ENCODE measurements at places on chromosomes 6 and 20.

DNA sequence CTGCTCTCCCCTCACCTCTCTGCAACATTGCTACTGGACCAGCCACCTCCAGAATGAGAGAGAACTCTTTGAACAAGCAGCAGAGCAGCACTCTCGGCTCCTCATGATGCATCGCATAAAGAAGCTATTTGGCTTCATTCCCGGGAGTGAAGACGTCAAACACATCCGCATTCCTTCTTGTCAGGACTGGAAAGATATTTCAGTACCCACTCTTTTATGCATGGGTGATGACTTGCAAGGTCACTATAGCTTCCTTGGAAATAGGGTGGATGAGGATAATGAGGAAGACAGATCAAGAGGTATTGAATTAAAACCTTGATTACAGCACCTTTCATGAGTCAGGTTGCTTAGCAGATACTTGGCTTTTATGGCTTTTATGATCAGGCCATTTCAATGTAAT is 4.3 kb downstream of the CALHM4 start:
- no peak for DNase-seq

GRCh38 chr6:78500299-78501089 is 366.9 kb upstream of the IRAK1BP1 start:
- no peak for DNase-seq

- DNase-seq, result no peak
Measured at GRCh38 chr20:710780-711450, 35.3 kb upstream of the SCRT2 start.

DNA sequence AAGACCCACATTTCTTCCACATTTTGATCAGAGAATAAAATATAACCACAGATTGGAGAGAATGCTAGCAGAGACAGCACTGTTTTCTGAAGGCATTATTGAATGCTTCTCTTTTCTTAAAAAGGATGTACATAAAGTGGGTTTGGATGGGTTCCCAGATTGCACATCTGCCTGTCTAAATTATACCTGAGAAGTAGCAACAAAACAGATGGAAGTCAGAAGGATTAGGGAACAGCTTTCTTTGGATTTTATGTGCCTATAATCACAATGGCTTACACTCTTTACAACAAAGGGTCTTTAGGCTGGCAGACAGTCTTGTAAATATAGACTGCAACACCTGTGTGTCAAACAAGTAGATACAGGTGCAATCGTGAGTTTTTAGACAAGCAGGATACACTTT is 622.2 kb upstream of the MANEA start:
- no peak for DNase-seq

DNA sequence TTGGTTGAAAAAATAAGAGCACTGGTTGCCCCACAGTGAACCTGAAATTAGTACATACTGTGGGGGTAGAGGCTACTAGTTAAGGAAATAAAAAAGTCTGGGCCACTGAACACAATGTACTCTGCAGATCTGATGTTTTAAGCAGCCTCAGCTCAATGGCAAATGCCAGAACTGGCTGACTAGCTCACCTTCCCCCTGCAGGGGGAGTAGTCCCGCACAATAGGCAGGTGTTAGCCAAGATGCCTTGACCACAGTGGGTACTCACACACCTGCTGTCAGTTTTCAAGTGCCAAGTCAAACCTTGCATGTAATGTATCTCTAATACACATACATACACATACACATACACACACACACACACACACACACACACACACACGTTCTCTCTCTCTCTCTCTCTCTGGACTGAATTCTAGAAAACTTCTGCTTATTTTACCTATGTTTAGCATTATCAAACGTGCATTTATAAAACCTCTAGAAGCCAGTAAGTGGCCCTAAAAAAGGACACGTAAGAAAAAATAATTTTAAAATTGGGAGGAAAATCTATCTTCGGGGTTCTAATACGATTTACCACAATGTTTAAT is 36.1 kb downstream of the GMDS start:
- DNase-seq, result peak; percentile 62

- no peak for DNase-seq
Measured at GRCh38 chr6:33995309-33996119, 150.4 kb downstream of the GRM4 start.

DNA sequence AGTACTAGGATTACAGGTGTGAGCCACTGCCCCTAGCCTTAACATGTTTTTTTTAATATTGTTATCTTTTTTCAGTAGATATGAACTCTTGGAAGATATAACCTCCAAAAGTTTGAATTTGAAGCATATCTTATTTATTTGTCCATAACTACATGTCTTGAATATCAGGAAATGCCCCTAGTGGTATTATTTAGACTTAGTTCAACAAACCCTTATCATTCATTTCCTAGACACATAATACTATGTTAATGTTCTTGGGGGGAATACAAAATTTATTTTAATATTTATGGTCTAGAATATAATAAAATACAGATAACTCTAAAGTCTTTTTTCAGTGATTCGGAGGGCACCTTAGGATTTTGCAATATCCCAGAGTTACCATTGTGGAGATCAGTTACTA is 160.7 kb downstream of the HACE1 start:
- no peak for DNase-seq

DNA sequence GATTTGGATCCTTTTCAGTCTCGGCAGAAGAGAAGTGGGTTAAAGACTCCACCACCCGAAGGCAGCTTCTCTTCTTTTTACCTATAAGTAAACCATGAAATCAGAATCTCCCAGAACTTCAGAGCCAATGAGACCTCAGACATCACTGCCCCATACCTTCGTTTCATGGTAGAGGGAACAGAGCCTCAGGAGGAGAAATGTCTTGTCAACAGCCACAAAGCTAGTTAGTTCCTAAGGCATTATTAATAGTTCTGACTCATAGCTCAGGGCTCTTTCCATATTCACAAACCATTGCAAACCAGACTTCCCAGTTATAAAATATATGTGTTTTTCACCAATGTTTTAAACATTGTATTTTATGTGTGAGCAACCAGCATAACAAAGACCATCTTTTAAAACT is 118.7 kb upstream of the RIPOR2 start:
- DNase-seq, result no peak

DNA sequence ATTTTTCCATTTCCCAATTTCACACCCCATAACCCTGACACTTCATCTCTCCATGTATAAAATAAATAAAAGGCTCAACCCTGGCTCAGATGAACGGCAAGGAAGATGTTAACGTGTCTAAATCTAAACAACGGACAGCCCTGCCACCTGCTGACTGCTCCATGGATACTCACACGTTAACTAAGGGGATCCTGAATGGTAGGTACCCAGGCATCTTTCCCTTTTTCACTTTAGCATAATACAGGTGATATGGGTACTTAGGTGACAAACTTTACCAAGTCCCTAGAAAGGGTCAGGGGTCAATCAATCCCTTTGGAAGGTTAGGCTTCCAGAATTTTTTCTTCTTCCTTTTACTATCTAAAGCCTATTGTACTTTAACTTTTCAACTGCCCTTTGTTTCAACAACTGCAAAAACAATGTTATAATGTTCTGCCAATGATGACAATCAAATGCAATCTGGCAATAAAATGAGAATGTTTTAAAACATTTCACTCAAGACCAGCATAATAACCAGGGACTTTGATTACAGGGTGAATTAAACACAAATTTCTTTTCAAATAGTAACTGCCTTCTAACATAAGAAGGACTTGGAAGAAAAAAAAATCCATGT is 52.4 kb upstream of the IPCEF1 start:
- no peak for DNase-seq
